Posterior vena cava (tissue), 2 donors: ENCODE measurements at places on chromosomes 6 and 20. TPM values are rescaled to one million over a fixed set of nuclear protein-coding genes. Genes with fewer than 3 reads are reported as not detected.

GRCh38 chr6:158457616-158458278 lies 102.1 kb upstream of the TMEM181 start:
- no peak for DNase-seq

SIRPD gene
- not detected for total RNA-seq

- DNase-seq: no peak
These were observed 68.6 kb upstream of the FBXL4 start for GRCh38 chr6:99016355-99016754.

PCK1 gene
- 0.57 TPM for total RNA-seq

- no peak for DNase-seq
These were observed 30.0 kb downstream of the GJA10 start for GRCh38 chr6:89924231-89924630.

DNA sequence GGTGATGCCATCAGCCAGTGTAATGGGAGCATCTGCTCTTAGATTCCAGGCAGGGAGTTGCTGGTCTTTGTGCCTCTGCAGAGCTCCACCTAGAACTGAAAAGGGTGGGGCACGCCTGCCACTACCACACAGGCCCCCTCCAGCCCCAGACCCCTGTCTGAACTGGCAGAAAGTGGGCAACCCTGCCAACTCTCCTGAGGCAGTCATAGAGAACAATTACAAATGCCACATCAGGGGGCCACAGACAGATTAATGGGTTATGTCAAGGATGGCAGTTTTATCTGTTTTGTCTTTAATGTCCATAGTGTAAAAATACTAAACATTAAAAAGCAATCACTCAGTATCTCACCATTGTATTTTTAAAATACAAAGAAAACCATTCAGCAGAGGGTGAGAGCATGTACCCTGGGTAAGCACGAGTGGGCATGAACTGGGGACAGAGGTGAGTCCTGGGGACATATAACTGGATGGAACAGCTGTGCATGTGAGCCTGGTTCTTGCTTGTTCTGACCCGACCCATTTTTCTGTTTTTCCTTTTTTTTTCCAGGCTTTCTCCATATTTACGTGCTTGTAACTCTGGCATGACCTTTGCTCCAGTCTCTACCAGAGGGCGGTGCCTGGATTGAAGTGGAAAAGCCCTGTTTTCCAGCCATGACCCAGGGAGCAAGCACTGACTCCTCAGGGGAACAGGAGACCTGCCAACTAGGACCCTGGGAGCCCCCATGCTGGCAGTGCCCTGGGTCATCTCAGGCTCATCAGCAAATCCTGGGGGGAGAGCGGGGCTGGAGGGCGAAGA lies 8.2 kb downstream of the TRAF3IP2 start:
- no peak for DNase-seq

DNA sequence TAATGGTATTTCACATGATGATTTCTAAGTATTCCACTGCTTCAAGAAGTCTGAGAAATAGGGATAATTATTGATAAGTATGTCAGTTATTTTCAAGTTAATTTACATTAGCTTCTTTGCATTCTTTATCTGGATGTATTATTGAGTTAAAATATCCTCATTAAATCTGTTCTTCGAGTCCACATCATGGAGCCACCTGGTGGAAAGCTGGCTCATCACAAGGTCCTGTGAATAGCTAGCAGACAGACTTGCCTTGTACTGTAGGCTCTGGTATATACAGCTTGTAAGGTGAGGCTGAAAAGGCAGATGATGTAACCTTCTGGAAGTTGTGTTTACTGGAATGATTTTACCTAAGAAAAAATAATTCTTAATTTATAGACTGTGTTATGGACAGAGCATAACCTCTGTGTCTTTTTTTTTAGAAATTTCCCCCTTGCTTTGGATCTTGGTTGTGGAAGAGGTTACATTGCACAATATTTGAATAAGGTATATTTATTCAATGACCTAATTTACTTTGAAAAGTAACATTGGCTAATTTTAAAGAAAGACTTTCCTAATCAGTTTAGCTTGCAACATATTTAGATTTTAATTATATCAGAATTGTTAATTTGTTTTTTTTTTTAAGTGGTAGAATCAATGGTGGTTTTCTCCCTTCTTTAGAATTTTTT lies 3.5 kb downstream of the NDUFAF5 start:
- no peak for DNase-seq

DNA sequence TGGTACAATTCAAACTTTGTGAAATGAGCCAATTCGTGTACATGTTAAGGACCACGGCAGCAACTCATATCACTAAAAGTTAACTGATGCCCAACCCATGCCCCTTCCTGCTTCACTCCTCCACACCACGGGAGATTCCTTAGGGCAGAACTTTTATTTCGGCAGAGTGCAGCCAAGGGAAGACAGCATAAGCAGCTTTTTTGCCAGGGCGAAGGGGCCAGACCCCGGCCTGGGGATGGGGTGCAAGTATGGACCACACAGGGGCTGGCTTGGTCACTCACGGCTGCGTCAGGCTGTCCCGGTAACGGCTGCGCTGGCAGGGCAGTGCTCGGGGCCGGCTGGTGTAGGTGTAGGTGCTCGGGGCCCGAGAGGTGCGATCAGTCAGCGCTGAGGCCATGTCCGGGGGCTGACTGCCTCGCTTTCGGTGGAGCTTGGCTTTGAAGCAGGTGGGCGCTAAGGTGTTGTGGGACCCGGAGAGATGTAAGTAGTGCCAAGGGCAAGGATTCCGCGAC lies 792 bp downstream of the RSPH3 start:
- DNase-seq: no peak

- DNase-seq: no peak
These were observed 14.5 kb downstream of the ZNF76 start for GRCh38 chr6:35273822-35274559.

DNA sequence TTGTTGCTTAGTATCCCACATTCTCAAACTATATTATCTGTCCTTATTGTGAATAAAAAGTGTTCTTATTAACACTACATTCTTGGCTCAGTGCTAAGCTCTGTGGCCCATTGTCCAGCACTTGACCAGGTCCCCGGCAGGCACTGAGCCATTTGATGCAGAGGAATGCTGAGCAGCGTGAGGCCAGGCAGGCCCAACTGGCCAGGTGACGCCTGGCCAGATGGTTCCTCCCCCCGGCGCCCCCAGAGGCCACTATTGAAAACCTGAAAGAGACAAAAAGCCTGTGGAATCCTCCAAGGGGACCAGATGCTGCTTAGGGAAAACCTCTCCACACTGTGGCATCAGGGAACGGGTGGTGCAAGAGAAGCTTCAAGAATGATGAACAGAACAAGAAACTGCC lies 597.5 kb upstream of the JAG1 start:
- DNase-seq: no peak

ULBP2 gene
- total RNA-seq: 0.43 TPM

- DNase-seq: peak; percentile 92
These were observed at the start of gene TPD52L1 for GRCh38 chr6:125153391-125154117. TSS of gene TPD52L1 (plus strand) at chr6:125153773. CDS start at chr6:125153952, 179 bp downstream.

LGSN gene
- total RNA-seq: not detected

- DNase-seq: no peak
These were observed 72.3 kb downstream of the MACROD2 start for GRCh38 chr20:14067603-14068002.

DNA sequence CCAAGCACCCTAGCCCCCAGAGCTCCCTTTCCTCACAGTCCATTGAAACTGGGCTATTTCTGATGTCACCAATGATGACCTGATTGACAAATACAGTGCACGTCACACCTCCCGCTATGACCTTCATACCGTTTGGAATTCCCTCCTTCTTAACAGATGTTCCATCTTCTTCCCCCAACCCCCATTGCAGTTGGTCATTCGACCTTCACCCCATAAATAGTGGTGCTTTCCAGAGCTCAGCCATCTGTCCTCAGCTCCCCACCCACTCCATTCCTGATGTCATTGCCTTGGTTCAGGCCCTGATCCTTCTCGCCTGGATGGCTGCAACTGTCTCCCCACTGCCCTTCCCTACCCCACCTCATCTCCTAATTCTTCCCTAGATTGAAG lies 198.5 kb downstream of the SOD2 start:
- DNase-seq: no peak

GRCh38 chr6:43444582-43444981 lies 10.8 kb downstream of the DLK2 start:
- DNase-seq: peak; percentile 53

DNA sequence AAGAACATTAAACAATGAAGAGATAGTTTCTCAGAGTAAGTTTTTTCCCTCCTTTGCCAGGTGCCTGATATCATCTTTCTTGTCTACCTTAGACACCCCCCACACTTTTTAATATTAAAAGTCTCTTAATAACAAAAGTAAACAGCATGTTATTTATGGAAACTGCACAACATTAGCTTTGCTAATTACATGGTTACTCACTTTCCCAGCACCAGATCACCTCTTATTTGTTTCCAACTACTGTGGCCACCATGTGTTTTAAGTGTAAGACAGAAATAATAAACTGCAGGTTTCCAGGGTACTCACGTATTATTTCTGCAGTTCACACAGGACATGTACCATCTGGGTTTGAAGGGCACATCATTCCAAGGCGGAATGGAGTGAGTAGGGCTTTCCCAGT lies 125.0 kb downstream of the TRMT11 start:
- DNase-seq: no peak

DNA sequence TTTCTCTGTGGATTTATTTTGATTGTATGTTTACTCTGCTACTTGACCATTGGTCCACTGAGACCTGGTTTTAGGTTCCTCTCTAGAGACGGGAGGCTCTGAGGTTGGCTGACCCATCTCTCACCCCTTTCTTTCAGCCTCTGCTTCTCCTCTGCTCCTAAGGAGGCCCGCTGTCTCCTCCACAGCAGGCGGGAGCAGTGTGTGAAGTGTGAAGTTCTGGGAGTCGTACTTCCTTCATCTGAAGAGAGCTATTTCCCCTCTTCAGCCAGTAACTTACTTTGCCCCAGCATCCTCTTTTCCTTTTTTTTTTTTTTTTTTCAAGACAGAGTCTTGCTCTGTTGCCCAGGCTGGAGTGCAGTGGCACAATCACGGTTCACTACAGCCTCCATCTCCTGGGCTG lies 21.1 kb downstream of the PDRG1 start:
- peak; percentile 17 for DNase-seq

- DNase-seq: no peak
These were observed 80.7 kb upstream of the MAFB start for GRCh38 chr20:40769677-40770285.

DNA sequence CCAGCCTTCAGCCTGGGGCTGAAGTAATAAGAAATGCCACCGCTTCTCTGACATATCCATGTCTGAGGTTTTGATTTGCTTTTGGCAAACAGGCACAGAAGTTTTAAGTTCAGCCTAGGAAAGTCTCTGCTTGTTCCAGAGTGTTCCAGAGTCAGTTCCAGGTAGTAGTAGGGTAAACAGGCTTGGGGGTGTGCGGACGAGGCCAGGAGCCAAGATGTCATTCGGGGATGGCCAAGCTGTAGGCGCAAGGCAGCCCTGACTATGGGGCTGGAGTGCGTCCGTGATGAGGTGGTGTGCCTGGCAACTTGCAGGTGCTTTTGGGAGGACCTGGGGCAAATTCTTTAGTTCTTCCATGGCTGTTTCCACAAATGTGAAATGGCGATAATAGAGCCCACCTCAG lies 60.3 kb downstream of the IRF4 start:
- peak; percentile 51 for DNase-seq

DNA sequence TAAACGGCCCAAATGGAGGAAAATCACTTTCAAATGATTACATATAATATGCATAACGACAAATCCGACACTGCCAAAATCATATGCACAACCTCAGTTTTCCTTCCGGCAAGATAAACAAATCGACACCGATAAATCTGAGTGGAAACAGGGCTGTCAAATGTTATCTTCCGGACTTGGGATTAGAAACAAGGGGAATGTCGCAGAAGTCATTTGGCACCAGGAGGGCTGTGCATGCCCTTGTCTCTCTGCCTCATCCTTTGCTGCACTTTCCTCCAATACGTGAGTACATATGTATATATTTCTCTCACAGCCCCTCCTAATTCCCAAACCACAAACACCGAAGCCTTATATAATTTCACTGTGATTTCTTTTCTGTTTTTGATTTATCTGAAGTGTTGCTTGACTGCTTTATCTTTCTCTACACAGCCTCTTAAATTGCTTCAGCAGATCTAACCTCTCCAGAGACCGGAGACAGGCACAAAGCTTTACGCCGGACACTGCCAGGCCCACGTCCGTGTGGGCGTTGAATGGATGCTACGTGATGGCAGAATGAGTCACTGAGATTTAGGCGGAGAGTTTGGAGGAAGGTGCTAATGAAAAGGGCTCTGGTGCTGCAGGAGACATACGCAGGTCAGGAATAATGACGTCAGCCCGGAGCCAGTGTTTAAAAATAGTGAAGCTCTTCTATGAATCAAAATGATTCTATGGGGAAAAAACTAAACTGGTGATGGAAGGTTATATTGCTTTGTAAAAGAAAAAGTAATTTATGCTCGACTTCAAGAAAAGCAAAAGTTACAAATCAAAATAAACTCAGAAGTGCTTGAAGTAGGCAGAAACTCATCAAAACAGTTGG lies 21.0 kb upstream of the PRELID3B start:
- no peak for DNase-seq

DNA sequence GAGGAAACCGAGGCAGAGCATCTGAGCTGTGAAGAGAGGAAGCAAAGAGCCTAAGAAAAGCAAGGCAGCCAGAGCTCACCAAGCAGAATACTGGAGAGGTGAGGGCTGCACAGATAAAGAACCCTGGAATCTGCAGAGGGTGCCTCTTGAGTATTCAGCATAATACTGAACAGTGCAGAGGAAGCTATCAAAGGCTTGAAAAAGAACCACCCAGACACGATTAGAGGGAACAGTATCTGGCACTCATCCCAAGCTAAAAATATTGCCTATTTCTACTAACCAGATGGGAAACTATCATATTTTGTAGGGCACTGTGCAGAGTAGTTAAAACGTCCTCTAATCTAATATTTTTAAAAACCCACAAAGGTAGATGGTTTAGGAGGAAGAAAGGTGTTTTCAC lies 41.8 kb upstream of the OPRM1 start:
- DNase-seq: no peak

- peak; percentile 7 for DNase-seq
These were observed 8.8 kb upstream of the PARD6B start for GRCh38 chr20:50722424-50723155.

- no peak for DNase-seq
These were observed 102.1 kb downstream of the DLGAP4 start for GRCh38 chr20:36408219-36408618.

GRCh38 chr6:45920819-45921511 lies 94.7 kb downstream of the CLIC5 start:
- no peak for DNase-seq

SIRPA gene
- total RNA-seq: 39.7 TPM

- DNase-seq: no peak
These were observed 12.1 kb downstream of the EEF1A1 start for GRCh38 chr6:73508776-73509175.

GRCh38 chr20:46010491-46011391 lies 2.0 kb downstream of the MMP9 start:
- DNase-seq: no peak

DNA sequence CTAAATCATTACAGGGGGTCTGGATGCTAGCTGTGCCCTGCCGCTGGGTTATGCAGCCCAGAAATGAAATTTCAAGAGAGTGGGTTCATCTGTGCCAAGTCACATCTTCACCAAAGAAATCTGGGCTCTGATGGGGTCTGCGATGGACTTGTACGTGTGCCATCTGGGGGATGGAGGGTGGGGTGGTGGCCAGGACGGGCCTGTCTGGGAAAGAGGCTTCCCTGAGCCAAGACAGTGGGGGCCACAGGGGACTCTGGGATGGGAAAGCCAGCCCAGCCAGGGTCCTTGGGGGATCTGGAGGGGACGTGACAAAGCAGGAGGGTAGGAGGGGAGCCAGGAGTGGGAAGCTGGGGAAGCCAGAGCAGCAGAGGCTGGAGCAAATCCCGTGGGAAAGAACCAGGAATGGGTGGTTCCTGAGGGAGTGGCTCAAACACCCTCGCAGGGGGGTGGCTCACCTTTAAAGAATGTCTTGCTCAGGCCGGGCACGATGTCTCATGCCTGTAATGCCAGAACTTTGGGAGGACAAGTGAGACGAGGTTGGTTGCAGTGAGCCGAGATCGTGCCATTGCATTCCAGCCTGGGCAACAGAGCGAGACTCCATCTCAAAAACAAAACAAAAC lies 36.3 kb upstream of the SULF2 start:
- peak; percentile 72 for DNase-seq
